ENCODE measurements at places on chromosomes 7 and 10.

DNA sequence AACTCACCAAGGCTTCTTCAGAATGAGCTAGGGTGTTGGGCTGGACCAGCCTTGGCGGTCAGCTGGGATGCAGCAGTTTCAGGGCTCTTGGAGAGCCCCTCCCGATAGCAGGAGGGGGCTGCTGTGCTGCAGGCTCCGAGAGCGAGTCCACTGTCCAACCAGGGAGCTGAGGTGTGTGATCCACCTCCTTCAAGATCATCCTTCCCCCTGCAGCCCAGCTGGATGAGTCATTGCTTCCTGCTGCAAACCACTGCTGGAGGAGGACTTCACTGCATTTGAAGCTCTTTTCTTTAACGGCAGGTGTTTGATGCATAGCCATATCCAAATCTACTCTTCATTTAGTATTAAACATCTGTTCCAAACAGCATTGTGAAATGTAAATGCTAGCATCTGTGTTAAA lies 54.2 kb upstream of the EBF3 start:
- DNase-seq, result no peak

DNA sequence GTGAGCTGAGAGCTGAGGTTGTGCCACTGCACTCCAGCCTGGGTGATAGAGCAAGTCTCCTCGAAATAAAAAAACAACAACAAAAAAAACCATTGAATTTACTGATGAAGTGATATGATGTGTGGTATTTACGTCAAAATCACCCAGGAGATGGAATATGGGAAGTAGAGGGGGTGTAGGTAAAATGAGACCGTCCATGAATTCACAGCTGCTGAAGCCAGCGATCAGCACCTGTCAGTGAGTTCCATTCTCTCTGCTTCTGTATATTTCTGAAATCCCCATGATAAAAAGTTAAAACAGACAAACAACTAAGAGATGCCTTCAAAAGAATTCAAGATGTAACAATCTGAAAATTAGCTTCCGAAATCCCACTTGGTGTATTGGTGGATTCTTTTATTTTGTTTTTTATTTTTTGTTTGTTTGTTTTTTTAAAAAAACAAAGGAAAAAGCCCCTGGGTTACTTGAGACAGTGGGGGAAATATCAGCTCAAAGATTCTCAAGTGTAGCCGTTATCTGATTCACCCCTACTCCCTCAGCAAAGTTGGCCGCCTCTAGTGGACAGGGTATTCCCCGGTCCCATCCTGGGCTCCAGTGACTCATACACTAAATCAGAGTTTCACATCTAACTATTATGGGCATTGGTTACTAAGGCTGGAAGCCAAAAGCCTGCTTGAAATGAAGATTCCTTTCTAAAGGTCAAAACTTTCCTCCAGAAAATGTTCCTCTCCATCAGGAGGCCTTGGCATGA lies 76.4 kb downstream of the MAP3K8 start:
- no peak for DNase-seq

GRCh38 chr7:24659505-24659904 lies 86.3 kb downstream of the PALS2 start:
- no peak for DNase-seq

GRCh38 chr10:89263531-89263930 lies 12.0 kb upstream of the LIPA start:
- DNase-seq, result no peak

DNA sequence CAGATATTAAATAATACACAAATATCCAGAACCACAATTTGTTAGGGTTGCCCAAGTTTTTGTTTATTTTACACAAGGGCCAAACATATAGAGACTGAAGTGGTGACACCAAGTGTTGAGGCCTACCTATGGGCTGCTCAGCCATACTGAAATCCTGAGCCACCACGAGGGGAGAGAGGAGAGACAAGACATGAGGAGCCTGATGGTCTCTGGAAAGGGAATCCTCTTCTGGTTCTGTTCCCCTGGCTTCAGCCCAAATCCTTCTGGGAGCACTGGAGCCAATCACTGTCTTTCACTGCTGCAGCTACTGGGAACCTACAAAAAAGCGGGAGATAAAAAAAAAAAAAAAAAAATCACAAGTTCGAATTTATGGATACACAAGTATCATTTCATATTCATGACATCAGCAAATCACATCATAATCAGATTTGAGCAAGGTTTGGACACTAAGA lies 1.9 kb downstream of the SKIDA1 start:
- no peak for DNase-seq

DNA sequence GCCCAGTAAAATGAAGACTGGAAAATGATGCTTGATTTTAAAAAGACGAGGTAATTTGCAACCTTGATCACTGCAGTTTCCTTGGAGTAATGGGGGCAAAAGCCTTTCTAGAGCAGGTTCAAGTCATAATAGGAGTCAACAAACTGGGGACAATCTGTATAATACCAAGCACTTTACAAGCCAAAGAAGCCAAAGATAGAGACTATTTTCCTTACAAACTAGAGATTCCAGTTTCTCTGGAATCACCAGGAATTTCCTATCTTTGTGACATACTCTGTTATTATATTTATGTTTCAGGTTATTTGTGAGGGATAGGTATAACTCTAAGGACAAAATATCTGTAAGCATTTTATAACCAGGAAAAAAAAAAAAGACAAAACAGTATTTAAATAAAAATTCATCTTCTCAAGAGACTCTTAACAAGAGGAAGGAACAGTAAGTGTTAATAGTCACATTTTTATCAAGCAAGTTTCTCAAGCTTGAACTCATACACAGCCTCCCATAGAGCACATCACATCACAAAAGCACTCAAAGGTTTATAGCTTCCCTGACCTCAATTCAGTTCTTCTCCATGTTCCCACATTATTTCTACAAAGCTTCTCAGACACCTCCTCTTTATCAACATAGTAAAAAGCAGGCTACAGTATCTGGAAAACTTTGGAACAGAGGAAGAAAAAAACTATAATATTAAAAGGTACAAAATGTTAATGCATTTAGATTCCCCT lies 18.9 kb downstream of the JMJD1C start:
- no peak for DNase-seq

DNA sequence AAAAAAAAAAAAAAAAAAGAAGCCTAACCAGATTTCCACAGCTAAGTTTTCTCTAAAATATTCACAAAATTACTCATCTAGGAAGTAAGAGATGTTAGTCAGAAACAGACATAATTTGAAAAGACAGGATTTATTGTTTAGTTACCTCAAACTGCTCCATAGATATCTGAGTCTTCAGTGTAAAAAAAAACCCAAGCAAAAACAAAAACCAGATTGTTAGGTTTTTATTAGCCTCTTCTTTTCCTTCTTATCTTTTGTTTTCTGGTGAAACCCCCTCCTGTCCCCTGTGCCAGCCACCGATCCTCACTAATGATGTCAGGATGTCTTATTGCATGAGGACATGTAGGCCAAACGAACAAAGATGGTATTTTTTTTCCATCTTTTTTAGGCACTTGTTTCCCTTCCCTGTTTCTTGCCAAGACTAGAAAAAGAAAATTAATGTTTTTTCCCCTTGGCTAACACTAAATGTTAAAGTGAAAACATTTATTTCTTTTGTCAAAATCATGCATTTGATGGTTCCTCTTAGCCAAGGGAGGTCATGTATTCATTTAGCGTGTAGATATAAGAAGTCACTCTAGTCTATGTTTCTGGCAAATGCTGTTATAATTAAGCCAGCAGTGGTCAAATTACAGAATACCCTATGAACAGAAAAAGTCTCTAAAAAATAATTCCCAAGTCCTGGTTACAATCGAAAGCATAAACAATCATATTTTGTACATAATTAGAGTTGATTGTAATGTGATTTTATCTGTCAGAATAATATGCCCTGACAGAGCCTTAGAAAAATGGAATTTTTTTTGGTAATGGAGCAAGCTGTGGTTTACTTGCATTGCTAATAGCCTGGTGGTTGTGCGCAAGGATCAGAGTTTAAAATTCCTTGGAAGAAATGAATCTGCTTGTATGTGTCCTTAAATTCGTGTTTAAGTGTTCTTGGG lies 702.4 kb upstream of the FZD8 start:
- DNase-seq, result no peak

DNA sequence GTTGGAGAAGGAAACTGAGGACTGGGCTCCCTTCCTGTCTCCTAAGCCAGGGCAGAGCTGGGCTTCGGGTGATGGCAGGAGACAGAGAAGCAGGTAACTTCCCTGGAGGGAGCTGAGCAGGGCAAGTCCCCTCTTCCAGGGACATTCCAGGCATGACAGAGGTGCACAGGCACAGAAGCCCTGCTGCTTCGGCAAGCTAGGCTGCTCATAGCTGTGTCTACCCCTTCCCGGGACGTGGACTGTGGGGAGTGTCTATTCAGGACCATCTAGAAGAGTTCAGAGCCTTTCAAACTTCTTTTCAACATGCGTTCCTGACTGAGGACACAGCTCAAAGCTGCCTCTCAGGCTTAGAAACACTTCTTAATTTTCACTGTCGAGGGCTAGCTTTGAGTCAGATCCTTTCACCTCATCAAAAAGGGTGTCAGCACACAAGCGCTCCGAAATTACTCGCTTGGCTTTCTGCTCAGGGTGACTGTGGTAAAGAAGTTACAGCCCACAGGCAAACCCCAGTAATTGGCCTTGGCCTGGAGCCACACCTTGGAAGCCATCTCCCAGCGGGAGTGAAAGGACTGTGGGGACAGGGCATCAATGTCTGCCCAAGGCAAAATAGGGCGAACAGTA lies 63.7 kb upstream of the STEAP1B start:
- DNase-seq, result no peak

GRCh38 chr10:119454990-119455389 lies 87.5 kb downstream of the RGS10 start:
- DNase-seq, result no peak

DNA sequence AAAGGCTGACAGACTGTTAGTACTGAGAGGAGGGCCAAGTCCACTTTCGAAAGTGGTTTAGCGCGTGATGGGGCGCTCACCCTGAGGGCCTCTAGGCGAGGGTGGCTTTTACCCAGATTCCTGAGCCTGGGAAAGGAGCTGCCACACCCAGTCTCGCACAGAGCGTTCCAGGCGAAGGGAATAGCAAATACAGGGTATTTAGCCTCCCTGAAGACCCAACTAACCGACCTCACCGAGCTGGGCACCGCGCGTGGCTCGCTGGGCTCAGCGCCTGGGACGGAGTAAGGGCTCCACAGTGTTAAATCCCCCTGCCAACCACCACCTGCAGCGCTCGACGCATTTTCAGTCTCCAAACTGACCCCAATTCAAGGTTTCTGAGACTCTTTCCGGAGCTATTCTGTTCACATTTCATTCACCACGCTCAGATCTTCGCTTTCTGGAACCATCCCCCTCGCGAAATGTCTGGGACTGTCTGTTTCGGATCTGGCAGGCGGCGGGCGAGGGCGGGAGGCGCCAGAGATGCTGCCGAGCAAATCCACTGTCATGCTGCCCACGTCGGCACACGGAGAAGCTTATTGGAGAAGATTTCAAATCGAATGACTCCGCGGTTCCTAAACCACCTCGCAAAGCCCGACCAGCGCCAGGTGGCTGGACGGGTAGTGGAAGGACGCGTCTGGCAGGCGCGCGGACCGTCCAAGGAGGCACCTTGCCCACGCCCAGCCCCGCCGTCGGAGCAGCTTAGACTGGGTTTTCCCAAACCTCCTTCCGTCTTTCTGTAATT lies 1.4 kb upstream of the OSBPL3 start:
- no peak for DNase-seq

- no peak for DNase-seq
Observed at GRCh38 chr10:117360994-117361667, 14.1 kb downstream of the PDZD8 start.

GRCh38 chr7:157407512-157408257 lies 70.9 kb downstream of the DNAJB6 start:
- DNase-seq, result no peak

- DNase-seq, result no peak
Observed at GRCh38 chr7:116242178-116242577, 31.8 kb downstream of the TES start.

DNA sequence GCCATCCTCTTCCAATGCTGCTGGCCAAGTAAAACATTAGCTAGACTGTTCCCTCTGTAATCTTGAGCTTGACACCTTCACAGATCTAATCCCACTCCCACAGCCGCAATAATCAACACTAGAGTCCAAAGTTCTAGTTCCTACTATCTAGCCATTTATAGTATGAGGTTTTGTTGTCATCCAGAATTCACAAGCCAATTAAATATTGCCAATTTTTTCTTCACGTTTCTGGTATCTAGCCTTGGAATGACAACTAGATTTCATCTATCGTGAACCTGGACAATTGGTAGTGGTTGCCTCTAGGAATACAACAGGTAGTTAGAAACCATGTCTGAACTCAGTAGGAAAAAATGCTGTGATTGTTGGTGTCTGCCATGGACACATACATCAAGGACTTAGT lies 10.4 kb downstream of the WASL start:
- DNase-seq, result no peak

DNA sequence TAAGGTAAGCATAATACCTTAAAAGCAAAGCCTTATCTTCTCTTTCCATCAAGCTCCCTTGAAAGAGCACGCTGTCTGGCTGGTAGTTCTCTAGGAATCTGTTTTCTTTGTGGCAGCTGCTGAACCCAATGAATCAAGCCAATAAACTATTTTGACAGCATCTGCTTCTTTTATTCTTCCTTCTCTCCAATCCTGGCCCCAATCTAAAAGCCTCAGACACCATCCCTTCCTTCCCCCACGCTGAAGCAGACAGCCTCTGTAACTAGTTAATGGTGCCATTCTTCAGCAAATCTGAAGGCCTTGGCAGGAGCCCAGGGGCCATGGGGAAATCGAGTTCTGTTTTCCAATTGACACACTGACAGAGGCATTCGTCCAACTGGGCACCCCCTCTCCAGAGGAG lies 186.6 kb upstream of the LYZL1 start:
- DNase-seq, result no peak
